ENCODE measurements at places on chromosomes 13 and 19. TPM values are rescaled to one million over a fixed set of nuclear protein-coding genes. Genes with fewer than 3 reads are reported as not detected.

The NFIC gene
- total RNA-seq, result 111 TPM

The LYPD5 gene
- 3.9 TPM for total RNA-seq

The ZNF229 gene
- total RNA-seq, result 6.0 TPM

The NOVA2 gene
- 3.9 TPM for total RNA-seq

The SHFL gene
- total RNA-seq, result 11.6 TPM

The PLVAP gene
- 83.7 TPM for total RNA-seq

The DACH1 gene
- total RNA-seq, result 1.6 TPM

DNA sequence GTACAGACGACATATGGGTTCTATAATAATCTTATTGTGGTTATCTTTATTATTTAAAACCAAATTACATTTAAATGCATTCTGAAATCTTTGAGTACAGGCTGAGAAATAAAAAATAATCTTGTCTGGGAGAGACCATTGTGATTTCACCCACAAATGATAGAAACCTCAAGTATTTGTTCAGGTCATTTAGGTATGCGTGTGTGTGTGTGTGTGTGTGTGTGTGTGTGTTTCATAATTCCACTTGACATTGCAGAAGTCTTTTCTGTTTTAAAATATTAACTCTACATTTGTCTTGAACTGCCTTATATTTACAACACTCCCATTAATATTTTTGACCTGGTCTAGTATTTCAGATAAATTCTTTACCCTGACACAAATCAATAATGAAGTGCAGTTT lies 126.9 kb downstream of the SPRY2 start:
- no peak overlapping the region for H3K4me3 ChIP-seq
- no peaks in the 10 kb centered on the region for H3K4me1 ChIP-seq
- no peaks in the 10 kb centered on the region for H3K36me3 ChIP-seq
- no peak for DNase-seq

- H3K27ac ChIP-seq, result no peak overlapping the region
- no peaks in the 10 kb centered on the region for H3K27me3 ChIP-seq
- no peaks in the 10 kb centered on the region for H3K4me1 ChIP-seq
- H3K4me3 ChIP-seq, result no peak overlapping the region
- DNase-seq, result no peak
Measured at GRCh38 chr19:48686088-48686487, 9.7 kb upstream of the FUT2 start.

DNA sequence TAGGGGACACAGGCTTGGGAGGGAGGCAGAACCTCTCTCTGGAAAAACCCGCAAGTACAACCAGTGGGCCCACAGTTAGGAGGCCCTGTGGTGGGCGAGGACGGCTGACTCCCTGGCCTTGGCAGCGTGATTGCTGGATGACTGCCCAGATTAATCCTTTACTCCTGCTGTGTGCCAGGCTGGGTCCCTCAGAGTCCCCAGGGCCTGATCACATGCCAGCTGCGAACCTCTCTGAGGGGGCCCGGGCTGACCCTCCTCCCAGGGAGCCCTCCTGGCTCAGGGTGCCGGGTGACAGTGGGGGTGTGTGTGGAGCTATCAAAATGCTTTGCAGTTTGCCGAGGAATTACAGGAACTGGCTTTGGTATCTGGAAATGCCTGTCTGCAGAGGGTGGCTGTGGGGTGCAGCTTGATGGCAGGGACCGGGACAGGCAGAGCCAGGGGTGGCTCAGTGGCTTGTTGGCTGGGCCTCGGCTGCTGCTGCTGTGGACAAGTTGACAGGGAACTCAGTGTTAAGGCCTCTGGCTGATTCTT lies 48.9 kb downstream of the DNM2 start:
- peaks cover under 1% of the 10 kb centered on the region for H3K36me3 ChIP-seq
- H3K27me3 ChIP-seq, result no peaks in the 10 kb centered on the region
- no peak overlapping the region for H3K4me3 ChIP-seq
- no peak for DNase-seq
- H3K4me1 ChIP-seq, result no peaks in the 10 kb centered on the region

DNA sequence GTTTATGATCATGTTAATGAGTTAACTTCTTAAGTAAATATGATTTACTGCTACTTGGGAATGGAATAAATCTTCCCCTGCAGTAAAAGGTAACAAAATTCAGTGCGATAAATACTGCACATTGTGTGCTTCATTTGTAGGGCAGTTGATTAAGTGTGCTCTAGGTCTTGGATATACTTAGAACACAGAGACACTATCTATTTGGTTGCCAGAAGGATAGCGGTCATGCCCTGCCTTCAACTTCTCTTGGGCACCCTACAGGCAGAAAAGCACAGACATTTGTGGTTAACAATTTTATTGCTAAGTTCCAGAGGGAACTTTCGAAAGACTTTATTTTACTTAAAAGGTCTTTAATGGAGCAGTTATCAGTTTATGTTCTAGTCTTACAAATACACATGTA lies 605.8 kb downstream of the PCDH9 start:
- no peaks in the 10 kb centered on the region for H3K36me3 ChIP-seq
- H3K4me3 ChIP-seq, result no peak overlapping the region
- no peak for DNase-seq
- no peaks in the 10 kb centered on the region for H3K27me3 ChIP-seq
- H3K4me1 ChIP-seq, result no peaks in the 10 kb centered on the region
- peak overlapping the region; percentile 28 for H3K27ac ChIP-seq

- H3K4me3 ChIP-seq, result no peak overlapping the region
- H3K27ac ChIP-seq, result no peak overlapping the region
- no peaks in the 10 kb centered on the region for H3K36me3 ChIP-seq
- DNase-seq, result no peak
Measured at GRCh38 chr19:45739498-45740439, 6.5 kb downstream of the MEIOSIN start.

GRCh38 chr19:43463381-43464133 lies 1.9 kb downstream of the LYPD3 start:
- no peaks in the 10 kb centered on the region for H3K27me3 ChIP-seq
- H3K27ac ChIP-seq, result peak overlapping the region; percentile 83
- H3K4me3 ChIP-seq, result peak overlapping the region; percentile 51
- DNase-seq, result peak; percentile 96
- H3K36me3 ChIP-seq, result no peaks in the 10 kb centered on the region
- H3K4me1 ChIP-seq, result no peaks in the 10 kb centered on the region

DNA sequence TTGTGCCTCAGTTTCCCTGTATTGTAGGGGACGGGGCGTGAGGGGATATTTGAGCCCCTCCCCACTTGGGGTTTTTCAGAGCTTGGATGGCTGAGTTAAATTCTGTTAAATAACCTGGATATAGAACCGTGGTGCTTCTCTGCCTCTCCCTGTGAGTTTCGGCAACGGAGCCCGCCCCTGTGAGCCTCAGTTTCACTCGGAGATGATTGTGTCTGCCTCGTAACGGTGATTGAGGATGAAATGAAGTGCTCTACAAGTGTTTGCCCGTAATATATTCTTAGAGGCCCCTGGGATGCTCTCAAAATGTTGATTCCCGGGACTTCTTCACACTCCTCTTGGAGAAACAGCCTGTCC lies 509 bp downstream of the KXD1 start:
- no peak for DNase-seq
- peak overlapping the region; percentile 96 for H3K27ac ChIP-seq
- no peaks in the 10 kb centered on the region for H3K27me3 ChIP-seq
- H3K36me3 ChIP-seq, result peaks cover 6% of the 10 kb centered on the region
- peak overlapping the region; percentile 78 for H3K4me3 ChIP-seq

DNA sequence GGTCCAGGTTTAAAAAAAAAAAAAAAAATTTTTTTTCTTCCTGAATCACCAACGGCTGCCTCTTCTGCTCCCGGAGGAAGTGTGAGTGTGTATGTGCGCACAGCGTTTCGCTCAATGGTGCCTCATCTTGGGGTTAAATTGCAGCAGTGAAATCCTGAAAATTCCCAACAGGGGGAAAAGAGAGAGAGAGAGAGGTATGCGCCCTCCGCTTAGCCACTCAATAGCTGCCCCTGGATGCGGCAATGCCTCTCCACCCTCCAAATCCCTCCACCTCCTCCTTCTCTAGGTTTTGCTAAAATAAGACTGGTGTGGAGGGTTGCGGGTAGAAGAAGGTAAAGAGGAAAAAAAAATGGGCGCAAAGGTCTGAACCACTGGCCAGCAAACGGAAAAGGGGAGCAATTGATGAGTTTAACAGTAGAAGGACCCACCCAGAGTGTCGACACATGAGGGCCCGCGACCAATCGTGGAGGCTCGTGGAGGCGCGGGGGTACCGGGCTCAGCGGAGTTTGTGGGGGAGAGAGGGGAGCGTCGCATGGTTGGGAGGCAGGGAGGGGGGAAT lies 853 bp upstream of the CACNA1A start:
- no peak for DNase-seq
- peaks cover 8% of the 10 kb centered on the region for H3K4me1 ChIP-seq
- peaks cover 3% of the 10 kb centered on the region for H3K27me3 ChIP-seq
- H3K36me3 ChIP-seq, result no peaks in the 10 kb centered on the region
- H3K4me3 ChIP-seq, result no peak overlapping the region
- H3K27ac ChIP-seq, result no peak overlapping the region

- H3K36me3 ChIP-seq, result peaks cover 80% of the 10 kb centered on the region
- no peak overlapping the region for H3K27ac ChIP-seq
- H3K4me1 ChIP-seq, result no peaks in the 10 kb centered on the region
- H3K27me3 ChIP-seq, result no peaks in the 10 kb centered on the region
- no peak overlapping the region for H3K4me3 ChIP-seq
Measured at GRCh38 chr13:99545979-99546378, 44.7 kb downstream of the TM9SF2 start.

- H3K36me3 ChIP-seq, result no peaks in the 10 kb centered on the region
- H3K27me3 ChIP-seq, result no peaks in the 10 kb centered on the region
- H3K4me1 ChIP-seq, result no peaks in the 10 kb centered on the region
Measured at GRCh38 chr13:83613524-83613923, 268.8 kb downstream of the SLITRK1 start.

- no peak overlapping the region for H3K4me3 ChIP-seq
- no peaks in the 10 kb centered on the region for H3K4me1 ChIP-seq
- no peaks in the 10 kb centered on the region for H3K36me3 ChIP-seq
- no peak overlapping the region for H3K27ac ChIP-seq
Measured at GRCh38 chr13:26060357-26060756, 8.5 kb upstream of the SHISA2 start.

- H3K4me1 ChIP-seq, result no peaks in the 10 kb centered on the region
- H3K36me3 ChIP-seq, result no peaks in the 10 kb centered on the region
- H3K27me3 ChIP-seq, result no peaks in the 10 kb centered on the region
- H3K27ac ChIP-seq, result no peak overlapping the region
- DNase-seq, result no peak
- no peak overlapping the region for H3K4me3 ChIP-seq
Measured at GRCh38 chr13:84430015-84430414, 547.7 kb upstream of the SLITRK1 start.

DNA sequence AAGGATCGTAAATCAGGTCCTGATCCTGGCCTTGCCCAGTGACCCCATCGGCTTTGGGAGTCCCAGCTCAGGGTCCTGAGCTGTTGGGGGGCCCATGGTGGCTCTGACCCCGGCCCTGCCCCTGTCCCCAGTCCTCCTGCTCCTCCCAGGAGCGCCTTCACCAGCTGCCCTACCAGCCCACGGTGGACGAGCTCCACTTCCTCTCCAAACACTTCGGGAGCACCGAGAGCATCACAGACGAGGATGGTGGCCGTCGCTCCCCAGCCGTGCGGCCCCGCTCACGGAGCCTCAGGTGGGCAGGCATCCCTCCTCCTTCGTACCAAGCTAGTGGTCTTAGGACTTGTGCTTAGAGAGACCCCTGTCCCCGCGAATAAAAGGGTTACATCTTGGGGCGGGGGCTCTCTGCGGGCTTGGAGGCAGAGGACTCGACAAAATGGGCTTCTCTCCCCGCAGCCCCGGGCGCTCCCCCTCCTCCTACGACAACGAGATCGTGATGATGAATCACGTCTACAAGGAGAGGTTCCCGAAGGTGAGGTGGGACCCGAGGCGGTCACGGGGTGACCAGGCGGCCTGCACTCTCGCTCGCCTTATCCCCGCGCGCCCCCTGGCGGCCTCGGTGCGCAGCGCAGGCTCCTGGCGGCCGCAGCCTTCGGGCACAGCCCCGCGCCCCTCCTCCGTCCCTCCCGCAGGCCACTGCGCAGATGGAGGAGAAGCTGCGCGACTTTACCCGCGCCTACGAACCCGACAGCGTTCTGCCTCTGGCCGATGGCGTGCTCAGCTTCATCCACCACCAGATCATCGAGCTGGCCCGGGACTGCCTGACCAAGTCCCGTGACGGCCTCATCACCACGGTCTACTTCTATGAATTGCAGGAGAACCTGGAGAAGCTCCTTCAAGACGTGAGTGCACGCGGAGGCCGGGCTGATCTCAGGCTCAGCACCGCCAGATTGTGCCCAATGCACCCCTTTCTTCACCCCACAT lies 9.1 kb downstream of the MAST1 start:
- H3K27ac ChIP-seq, result no peak overlapping the region
- DNase-seq, result peak; percentile 86
- H3K36me3 ChIP-seq, result no peaks in the 10 kb centered on the region
- H3K4me3 ChIP-seq, result peak overlapping the region; percentile 24

All from right atrium auricular region (tissue), 2 donors.